ENCODE measurements at places on chromosomes 16 and 17.

DNA sequence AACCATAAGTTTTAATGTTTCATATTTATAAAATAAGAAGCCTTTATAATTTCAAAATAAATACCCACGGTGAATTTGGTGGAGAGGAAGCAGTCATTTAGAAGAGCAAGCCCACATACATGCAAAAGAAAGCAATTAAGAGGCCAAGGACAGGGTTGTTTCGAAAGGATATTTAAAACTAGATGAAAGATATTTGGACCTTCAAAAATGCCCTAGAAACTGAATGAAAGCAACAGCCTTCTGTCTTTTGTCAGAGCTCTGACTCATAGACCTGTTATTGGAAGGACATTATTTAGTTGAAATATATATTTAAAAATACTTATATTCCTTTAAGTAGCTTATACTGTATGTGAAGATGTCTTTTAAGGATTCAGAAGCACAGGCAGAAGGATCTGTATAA lies 8.6 kb upstream of the METTL9 start:
- DNase-seq: no peak

DNA sequence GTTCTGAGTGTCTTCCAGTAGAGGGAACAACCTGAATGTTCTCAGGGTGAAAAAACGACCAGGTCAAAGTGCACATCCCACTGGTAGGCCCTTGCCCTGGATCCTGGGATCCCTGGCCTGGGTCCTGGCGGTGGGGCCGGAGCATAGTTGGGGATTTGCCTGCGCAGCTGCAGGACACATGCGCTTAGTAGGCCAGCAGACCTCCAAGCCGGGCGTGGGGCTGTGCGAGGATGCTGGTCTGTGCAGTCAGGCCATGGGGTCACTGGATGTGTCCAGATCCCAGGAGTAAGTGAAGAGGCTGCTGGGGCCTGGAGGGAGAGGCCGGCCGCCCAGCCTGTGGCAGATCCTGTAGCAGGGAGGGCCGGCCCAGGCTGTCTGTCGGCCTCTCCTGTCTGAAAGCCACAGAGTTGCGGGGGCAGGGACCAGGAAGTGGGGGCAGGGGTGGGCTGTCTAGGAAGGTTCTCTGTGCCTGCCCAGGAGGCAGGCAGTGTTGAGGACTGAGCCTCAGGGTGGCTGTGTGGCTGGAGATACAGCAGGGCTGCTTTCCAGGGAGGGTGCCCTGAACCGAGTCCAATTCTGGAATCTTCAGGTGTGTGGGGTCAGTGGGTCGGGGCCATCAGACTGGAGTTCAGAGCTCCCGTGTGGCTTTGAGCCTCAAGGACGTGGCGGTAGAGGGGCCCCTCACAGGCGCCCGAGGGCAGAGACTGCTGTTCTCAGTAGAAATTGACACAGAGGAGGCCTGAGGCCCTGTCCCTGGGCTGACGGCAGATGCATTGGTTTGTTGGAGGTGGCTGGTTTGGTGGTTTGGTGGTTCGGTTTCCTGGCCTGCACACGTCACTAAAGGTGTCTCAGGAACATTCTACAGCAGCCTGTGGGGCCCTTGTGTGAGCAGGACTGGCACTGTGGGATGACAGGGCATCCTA lies 17.2 kb upstream of the NUDT16L1 start:
- DNase-seq: no peak

DNA sequence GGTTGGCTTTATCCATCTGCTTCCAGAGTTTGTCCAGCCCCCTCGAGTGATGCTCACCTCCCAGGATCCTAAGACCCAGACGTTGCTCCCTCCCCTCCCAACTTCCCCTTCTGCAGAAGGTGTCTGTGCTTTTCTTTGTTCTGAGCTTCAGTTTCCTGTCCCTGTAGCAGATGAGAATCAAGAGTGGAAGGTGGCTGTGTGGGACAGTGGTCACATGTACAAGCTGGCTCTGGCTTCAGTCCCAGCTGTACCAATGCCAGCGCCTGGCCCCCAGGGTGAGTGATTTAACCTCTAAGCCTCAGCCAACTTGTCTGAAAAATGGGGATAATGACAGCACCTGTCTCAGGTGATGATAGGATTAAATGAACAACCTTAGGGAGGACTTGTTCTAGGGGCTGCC lies 7.7 kb downstream of the PRR15L start:
- no peak for DNase-seq

GRCh38 chr17:70230850-70231640 lies 61.7 kb downstream of the KCNJ2 start:
- DNase-seq: no peak
